ENCODE measurements at places on chromosomes 3 and 15.
A peak's percentile ranks its signal among the peaks of the same experiment; 100 is the strongest.

DNA sequence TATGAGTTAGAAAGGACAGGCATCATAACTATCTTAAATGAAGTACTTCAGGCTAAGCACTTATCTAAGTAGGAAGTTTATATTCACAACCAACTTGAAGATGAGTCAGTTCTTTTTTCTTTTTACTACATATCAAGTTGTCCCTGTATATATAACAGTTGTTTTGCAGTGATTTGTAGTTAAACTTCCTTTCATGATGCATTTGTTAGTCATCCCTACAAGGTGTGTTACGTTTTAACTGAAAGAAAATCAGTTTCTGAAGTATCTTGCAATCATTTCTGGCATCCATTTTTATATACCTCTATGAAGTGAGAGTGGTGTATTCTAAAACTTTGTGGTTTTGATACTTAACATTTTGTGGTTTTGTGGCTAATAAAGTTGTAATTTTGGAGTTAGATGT, 46.1 kb downstream of the ZFAND6 start:
- DNase-seq: no peak

DNA sequence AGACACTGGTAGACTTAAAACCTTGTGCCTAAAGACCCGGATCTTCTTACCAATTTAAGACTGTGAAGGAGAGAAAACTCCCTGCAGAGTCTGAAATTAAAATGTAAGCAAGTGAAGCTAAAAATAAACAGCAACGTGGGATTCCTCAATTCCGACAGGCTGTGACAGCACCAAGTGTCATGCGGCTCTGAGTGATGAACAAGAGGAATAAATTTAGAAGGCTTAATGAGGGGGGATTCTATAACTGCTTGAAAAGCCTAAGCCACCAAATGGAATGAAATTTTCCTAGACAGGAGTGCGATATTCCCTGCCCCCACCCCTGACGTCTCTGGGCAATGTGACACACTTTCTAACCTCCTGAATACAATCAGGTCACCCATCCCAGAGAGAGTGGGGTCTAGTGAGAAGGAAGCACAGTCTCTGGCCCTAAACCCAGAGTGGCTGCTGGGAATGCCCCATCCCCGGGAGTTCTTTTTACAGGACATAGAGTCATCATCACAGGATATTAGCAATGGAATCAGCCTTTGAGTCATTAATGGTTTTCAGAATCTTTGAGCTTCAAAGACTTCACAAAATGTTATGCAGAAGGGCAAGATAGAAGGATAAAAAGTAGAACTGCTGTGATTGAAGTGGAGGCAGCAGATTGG, 114.3 kb downstream of the EDEM1 start:
- no peak for DNase-seq

DNA sequence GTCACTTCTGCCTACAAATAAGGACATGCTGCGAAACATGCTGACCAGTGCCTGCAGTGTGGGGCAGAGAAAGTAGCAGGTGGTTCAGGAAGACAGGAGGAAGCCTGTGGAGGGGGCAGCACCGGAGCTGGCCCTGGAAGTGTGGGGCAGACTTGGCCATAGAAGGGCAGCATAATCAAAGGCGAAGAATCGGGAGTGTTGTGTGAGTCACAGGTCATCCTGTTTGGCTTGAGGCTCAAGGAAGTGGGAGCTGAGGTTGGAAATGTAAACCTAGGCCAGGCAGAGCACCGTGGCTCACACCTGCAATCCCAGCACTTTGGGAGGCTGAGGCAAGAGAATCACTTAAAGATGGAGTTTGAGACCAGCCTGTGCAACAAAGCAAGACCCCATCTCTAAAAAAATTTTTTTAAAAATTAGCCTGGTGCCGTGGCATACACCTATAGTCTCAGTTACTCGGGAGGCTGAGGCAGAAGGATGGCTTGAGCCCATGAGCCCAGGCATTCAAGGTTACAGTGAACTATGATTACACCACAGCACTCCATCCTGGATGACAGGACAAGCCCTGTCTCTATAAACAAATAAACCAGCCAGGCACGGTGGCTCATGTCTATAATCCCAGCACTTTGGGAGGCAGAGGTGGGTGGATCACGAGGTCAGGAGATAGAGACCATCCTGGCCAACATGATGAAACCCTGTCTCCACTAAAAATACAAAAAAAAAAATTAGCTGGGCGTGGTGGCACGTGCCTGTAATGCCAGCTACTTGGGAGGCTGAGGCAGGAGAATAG, 54.0 kb downstream of the FAM43A start:
- DNase-seq: no peak

DNA sequence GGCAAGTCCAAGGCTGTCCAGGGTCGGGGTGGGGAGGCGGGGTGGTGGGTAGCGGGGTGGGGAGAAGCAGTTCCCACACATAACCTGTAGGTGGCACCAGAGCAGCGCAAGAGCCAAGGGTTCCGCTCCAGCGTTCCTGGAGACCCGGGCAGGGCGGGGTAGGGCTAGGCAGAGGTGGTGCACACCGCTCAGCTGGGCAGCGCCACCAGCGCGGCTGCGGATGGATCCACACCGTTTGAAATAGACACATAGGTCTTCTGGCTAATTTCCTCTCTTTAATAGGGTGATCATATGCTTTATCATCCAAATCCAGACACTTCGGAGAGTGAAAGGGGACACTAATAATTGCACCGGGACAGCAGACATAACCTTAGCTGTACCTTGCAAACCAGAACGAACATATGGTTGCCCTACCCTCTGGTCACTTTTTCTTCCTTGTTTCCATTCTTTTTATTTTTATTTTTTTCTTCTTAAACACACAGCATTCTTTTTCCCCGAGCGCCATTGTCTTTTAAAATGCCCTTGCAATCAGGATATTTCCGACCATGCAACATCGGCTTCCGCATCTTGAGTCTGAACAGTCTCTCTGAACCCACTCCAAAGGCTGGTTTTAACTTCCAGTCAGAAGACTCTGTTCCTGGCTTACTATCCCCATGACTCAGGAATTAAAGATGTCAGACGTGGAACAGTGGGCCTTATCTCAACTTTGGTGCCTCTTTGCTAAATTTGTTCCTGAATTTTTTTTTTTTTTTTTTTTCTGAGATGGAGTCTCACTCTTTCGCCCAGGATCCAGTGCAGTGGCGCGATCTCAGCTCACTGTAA, 12.5 kb upstream of the ZSCAN2 start:
- peak; percentile 79 for DNase-seq

DNA sequence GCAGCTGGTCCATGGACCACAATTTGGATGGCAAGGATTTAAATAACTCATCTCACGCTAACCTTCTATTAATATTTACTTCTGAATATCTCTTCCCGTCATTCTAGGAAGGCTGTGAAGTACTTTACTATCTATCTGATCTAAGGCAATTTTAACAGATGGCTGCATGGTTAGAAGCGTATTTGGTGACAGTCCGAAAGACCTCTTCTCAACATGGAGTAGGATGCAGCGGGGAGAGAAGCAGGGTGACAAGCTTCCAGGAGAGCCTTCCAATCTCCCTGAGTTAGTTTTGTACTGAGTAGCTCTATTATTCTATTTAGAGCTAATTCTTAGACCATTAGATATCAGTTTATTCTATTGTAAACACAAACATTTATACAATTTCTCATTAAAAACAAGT, 309.4 kb downstream of the PLCL2 start:
- DNase-seq: no peak

DNA sequence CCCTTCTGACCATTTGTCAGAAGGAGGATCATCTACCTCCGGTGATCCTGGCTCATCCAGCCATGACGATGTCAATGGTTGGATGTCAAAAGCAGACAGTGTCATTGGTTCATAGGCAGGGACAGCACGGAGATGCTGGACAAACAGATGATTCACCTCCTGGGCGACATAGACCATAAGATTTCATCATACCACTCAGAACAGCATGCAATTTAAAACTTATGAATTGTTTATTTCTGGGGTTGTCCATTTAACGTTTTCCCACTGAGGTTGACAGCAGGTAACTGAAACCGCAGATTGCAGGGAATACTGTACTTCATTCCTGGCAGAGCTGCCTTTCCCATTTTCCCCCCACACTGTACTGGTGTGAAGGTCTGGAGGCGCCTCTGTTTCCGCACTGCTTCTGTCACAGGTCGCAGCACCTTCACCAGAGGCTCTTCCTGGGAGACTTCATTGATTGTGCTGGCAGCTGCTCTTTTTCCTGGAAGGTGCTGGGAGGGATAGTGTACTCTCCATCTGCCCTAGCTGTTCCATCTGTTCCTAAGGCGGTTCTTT, 32.5 kb upstream of the TMOD3 start:
- DNase-seq: no peak

- DNase-seq: no peak
These were observed 61.4 kb downstream of the MFSD1 start for GRCh38 chr3:158863247-158863646.

DNA sequence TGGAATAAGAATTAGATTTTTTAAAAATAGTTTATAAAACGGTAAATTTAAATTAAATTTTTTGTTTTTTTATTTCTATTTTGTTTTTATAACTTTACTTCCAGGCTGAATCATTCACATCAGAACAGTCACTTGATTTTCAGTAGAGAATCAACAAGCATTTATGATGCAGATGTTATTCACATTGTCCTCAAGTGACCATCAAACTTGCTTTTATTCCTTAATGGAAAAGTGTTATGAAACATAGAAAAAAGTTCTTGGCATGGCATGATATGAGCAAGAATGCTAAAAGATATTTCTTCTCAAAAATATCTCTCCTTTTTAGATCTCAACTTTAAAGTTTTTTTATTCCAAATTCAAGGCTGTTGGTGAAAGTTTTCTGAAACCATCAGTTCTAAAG, 70.9 kb upstream of the TGFBR2 start:
- no peak for DNase-seq

DNA sequence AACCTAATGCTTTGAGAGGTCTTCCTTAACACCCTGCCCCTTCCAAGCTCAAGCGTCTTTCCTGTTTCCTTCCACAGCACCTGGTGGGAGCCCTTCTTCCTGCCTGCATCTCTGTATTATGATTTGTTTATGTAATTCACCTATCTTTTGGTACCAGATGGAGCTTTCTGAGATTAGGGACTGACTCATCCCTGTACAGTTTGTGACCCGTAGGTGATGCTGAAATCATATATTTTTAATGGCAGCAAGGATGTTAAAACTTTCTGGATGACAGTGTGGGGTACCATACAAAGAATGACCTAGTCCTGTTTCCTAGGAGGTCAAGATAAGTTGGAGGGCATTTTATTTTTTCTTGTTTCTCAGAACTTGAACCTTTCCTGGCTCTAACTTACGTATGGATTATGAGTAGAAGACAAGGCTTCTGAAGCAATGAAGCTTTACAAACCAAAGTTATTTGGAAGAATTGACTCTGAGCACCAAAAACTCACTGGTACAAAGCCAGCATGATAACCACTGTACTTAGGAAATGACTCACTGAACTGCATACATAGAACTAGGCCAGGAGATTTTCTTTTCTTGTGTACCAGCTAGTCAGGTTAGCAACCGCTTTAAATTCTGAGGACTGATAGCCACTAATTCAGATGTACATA, 46.6 kb downstream of the HHLA2 start:
- DNase-seq: no peak

- no peak for DNase-seq
These were observed 209.0 kb downstream of the MYRIP start for GRCh38 chr3:40018369-40018768.

- DNase-seq: no peak
These were observed 428.4 kb upstream of the MDFIC2 start for GRCh38 chr3:70740872-70741271.

- DNase-seq: no peak
These were observed 7.8 kb downstream of the SCG5 start for GRCh38 chr15:32649342-32649741.

DNA sequence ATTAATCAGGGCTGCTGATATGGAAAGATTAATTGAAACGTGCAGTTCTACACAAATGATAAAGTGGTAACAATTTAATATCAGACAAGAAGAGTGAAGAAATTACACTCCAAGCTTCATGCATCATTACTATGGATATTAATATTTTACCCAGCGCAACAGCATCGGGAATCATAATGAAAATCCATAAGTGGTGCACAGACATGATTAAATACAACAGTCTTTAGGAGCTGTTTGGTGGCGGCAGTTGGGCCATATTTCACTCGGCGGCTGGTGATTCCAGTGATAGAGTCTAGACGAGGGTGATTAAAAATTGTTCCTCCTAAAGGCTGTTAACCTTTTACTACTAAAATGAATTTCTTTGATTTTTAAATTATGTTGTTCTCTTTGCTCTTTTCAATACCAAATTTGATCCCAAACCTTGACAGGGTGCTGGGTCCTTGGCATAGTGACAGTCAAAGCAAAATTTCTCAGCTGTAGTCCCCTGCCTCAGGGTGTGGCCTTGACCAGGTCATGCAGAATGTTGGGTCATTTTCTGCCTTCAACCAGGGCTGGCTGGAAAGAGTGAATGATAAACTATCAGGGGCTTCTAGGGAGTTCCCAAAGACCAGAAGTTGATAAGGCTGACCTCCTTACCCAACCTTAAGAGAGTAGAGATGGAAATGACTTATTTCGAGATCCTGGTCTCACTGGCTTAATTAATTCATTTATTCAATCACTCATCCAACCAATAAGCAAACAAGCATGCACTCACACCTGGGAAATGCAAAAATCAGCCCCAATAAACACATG, 392.0 kb downstream of the IL20RB start:
- DNase-seq: no peak

- DNase-seq: no peak
These were observed 24.0 kb upstream of the HGD start for GRCh38 chr3:120705884-120706582.

GRCh38 chr3:99536555-99537314, 101.7 kb upstream of the COL8A1 start:
- DNase-seq: no peak

- DNase-seq: no peak
These were observed 31.1 kb downstream of the ATP2B2 start for GRCh38 chr3:10474275-10474646.

DNA sequence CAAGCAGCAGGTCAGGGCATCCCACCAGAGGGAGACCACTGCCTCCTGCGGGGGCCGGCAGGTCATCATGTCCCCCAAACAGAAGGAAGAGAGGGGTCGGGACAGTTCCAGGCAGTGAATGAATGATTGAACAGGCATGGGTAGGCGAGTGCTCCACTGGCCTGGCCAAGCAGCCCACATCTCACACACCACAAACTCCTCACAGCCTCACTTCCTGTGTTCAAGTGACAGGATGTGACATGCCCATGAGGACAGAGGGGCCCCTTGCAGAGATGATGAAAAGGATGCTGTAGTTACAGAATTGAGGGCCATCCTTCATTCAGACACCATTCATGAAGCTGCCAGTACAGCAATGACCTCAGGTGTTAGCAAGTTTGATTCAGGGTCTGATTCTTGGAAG, 3.7 kb downstream of the IQSEC1 start:
- DNase-seq: no peak

DNA sequence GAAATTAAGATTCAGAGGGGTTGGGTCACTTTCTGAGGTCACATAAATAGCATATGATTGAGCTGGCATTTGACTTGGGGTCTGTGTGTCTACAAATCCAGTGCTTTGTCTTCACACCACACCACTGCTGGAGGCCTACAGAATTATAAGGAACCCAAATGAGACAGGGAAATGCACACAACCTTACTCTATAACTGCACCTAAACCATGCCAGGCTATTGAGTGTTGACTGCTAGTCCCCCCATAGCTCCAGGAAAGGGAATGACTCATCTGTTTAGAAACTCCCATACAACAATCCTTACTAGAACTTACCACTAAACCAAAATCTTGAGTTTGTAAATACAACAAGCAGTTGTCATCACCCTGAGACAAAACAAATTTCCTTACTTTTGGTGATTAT, 16.9 kb upstream of the TSC22D2 start:
- DNase-seq: no peak
